ENCODE measurements at places on chromosomes 7 and 10.

DNA sequence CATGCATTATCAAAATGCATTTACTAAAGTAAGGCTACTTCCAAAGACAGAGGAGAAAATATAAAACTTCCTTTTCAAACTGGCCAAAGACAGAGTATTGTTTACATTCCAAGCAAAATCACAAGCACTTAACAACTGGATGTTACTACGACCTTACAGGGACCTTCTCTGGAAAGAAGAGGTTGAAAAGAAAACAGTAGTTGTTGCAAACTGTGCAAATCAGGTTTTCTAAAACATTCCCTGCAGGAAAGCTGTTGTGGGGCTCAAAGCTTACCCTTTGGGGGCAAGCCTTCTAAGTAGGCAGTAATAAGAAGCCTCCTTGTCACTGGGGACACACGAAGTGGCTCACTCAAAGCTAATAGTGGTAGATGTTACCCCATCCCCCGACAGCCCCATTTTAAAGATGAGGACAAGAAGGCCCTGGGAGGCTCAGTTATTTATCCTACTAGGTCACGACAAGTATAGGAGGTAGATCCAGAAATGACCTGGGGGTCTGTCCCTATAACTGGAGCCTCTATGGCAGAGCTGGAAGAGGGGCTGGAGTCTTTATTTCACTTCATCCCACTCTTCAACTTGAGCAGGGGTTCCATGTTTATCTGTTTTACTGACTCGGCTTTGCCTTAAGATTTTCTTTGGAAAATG, 46.6 kb downstream of the ATXN7L1 start:
- DNase-seq: no peak

GRCh38 chr7:19099924-19100323, 17.5 kb downstream of the TWIST1 start:
- DNase-seq: no peak

DNA sequence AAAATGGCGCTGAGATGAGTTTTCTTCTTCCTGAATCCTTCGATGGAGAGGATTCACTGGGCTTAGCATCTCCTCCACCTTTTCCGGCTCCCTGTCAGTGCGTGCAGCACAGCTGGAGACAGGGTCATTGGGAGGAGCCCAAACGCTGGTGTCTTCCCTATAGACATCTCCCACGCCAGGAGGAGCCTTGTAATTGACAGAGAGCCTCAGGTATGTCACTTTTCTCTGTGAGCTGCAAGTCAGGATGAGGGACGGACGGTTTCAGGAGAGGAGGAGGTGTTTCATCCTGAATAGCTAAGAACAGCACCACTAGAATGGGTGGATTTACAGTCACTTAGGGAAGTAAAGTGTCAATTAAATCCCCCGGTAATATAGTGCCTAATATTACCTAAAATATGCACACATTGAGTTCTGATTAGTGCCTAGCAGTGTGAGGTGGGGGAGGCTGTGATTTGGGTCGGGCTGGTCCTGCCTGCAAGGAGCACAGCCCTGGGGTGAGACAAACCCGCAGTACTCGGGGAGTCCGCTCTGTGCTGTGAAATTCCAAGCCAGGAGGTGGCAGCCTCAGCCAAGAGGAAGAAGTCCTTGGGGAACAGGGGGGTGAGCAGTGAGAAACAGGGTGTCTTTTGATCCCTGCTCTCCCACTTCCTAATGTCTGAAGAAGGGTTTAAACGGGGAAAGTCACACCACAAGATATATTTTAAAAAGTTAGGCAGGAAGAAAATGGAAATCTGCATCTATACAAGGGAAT, 28.2 kb downstream of the IL15RA start:
- DNase-seq: peak; percentile 56

- DNase-seq: no peak
These were observed 462 bp upstream of the CISD1 start for GRCh38 chr10:58268454-58268945.
